ENCODE measurements at places on chromosomes 6 and 20. TPM values are rescaled to one million over a fixed set of nuclear protein-coding genes. Genes with fewer than 3 reads are reported as not detected.

Gene CLIC5
- 0.22 TPM for total RNA-seq

- peaks cover 5% of the 10 kb centered on the region for H3K27me3 ChIP-seq
- peaks cover 87% of the 10 kb centered on the region for H3K36me3 ChIP-seq
- H3K4me1 ChIP-seq = peaks cover 2% of the 10 kb centered on the region
- no peak for DNase-seq
- no peak overlapping the region for H3K4me3 ChIP-seq
Observed at GRCh38 chr6:346386-347030, 45.0 kb upstream of the IRF4 start.

DNA sequence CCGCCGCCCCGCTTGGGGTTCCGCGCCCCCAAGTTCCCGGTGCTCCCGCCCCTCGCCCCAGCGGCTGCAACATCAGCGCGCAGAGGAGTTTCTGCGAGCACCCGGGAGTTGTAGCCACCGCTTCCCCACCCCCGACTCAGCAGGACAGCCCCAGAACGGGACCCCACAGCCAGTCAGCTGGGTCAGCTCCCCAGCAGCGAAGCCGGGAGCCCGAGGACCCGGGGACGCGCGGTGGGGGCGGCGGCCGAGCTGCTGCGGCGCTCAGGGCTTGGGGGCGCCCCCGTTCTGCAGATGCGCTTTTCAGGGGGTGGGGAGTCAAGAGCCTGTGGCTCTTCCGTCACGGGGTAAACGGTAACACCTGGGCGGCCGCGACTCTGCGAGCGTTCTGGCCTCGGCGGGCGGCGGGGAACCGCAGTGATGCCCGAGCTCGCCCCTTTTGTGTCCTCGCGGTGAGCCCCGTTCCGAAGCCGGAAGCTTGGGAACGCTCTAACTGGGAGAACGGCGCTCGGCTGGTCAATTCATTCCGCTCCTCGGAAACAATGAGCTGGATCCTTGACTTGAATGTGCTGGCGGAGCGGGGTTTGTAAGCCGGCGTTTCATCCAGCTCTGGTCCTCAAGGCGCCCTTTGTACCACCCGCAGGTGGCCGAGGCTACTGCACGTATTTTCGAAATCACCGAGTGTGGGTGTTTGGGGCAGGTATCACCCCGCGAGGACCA, 774 bp downstream of the PLEKHG1 start:
- H3K27ac ChIP-seq = peak overlapping the region; percentile 23
- H3K4me1 ChIP-seq = peaks cover 19% of the 10 kb centered on the region
- peaks cover 64% of the 10 kb centered on the region for H3K27me3 ChIP-seq
- no peaks in the 10 kb centered on the region for H3K36me3 ChIP-seq
- DNase-seq = peak; percentile 79
- peak overlapping the region; percentile 89 for H3K4me3 ChIP-seq

- no peak overlapping the region for H3K27ac ChIP-seq
- H3K4me3 ChIP-seq = no peak overlapping the region
- peaks cover 37% of the 10 kb centered on the region for H3K4me1 ChIP-seq
- no peak for DNase-seq
Observed at GRCh38 chr6:87899499-87900147, 148.0 kb upstream of the SPACA1 start.

Gene DUSP15
- 2.0 TPM for total RNA-seq

GRCh38 chr20:9122571-9122970, 53.7 kb downstream of the PLCB4 start:
- no peaks in the 10 kb centered on the region for H3K27me3 ChIP-seq

Data from WTC11 (cell line).